H1 (cell line): ENCODE measurements at places on chromosomes 4 and X.

- no peak for DNase-seq
Observed at GRCh38 chrX:72330131-72330530, 24.4 kb upstream of the CITED1 start.

GRCh38 chr4:170190265-170190664 lies 100.5 kb upstream of the AADAT start:
- no peak for DNase-seq

DNA sequence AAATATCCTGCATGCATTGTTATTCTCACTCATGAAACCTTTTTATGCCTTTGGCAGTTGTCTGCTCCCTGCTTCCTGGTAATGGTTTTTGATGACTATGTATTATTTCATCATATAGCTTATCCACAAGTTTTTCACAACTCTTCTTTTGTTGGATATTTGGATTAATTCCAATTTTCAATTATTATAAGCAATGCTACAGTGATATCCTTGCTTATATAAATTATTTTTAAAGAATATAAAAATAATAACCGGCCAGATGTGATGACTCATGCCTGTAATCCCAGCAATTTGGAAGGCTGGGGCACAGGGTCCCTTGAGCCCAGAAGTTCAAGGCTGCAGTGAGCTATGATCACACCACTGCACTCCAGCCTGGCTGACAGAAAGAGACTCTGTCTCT lies 47.0 kb downstream of the ASIC5 start:
- no peak for DNase-seq

DNA sequence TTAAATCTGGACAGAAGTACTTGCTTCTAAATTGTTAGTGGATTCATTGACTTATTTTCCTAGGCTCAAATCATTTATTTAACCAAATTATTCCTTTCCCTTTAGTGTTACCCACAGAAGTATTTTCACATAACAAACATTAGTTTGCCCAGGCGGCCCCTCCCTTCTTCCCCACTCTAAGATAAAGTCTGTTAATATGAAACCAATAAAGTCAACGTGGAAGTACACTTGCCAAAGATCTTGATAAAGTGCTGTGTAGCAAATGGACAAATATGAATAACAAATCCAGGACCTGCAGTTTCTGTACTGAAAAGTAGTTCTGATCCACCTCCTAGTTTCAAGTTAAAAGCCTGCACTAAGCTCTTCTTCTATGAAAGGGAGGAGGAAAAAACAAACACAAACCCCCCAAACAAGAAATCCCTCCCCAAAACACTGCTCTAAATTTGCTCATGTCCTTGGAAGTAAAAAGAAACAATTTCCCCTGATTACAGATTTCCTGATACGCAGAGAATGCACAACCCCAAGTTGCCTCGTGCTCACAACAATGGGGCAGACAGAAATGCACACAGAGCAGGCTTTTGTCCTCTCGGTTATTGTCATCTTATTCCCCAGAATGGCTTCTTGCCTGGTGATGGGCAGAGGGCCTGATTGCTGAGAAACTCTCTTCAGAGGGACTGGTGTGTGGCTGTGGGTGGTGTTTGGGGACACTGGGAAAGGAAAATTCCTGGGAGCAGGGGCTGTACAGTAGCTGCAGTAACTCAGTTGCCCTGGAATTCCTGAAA lies 23.2 kb downstream of the TMSB4X start:
- no peak for DNase-seq

DNA sequence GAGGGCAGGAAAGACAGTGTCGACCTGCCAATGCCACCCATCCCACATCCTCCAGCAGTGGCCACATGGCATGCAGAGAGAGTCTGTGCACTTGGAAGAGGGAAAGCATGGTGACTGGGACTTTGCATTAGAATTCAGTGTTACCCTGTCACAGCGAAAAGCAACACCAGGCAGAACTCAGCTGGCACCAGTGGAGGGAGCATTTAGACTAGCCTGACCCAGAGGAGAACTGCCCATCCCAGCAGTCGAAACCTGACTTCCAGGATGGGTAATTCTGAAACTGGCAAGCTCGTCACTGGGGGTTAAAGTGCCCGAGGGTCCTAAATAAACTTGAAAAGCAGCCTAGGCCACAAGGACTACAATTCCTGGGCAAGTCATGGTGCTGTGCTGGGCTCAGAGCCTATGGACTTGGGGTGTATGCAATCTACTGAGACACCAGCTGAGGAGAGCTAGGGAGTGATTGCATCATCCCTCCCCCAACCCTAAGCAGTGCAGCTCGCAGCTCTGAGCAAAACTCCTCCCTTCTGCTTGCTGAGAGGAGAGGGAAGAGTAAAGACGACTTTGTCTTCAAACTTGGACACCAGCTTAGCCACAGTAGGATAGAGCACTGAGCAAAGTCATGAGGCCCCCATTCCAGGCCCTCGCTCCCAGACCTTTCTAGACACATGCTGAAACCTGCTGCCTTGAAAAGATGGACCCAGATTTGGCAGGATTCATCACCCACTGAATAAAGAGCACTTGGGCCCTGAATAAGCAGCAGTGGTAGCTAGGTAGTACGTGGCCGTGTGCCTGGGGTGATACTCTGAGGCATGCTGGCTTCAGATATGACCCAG lies 68.8 kb downstream of the DDX60L start:
- DNase-seq = no peak

GRCh38 chr4:123651066-123651465 lies 254.5 kb downstream of the SPRY1 start:
- DNase-seq = no peak

DNA sequence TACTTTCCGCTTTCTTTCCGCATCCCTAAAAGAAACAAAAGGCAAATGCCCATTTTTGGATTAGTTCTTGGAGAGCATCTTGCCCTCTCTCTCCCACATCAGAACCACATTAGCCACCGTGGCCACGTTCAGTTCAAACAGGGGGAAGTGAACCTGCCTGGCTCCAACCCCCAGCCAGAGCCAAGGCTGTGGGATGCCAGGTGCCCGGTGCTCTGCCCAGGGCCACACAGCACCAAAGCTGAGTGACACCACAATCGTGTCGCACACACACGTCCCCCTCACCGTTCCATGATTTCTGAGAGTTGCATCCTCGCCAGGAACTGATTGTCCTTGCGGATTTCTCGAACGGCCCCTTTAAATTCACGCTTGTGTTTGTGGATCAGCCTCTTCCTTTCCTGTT lies 24.3 kb downstream of the NOP14 start:
- no peak for DNase-seq

DNA sequence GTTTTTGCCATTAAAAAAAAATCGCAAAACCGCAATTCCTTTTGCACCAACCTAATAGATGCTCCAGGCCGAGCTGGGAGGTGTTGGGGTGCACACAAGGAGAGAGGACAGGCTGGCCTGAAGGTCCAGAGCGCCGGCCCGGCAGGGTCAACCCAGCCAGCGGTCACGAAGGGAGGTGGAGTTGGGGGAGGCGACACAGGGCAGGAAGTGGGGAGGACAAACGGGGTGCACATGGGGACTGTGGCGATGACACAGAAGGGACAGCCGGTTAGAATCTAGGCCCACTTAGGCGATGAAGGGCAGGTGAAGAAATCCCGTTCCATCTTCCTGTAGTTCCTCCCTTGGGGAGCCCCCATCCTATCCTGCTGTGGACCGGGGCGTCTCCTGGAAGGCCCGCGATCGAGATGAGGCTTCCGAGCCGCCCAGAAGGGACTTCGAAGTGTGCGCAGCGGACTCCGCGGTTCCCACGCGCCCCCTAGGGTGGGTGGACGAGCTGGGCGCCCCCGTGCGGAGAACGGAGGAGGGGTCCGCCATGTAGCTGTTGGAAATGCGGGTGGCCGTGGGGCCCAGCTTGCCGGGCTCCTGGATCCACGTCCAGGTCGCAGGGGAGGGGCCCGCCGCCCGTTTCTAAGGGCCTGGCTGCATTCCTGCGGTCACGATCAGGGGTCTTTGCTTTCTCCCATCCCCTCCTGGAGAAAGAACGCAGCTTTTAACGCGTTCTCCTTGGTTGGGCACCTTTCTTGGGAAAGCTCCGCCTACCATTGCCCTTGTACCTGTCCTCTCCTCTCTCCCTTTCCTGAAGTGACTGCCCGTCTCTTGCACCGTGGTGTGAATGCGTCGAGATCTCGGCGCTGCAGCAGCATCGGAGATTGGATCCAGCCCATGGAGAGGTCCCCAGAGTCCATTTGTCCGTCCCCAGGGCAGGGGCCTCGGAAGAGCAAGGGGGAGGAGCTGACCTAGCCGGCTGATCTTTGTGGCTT lies 17.0 kb upstream of the HPF1 start:
- peak; percentile 53 for DNase-seq
